Stimulated activated CD8-positive, alpha-beta memory T cell treated with anti-CD3 and anti-CD28 coated beads, Interleukin-7, amount 100 ng/mL, for 24 hours (primary cell): ENCODE measurements at places on chromosomes 2 and 18.
A peak's percentile ranks its signal among the peaks of the same experiment; 100 is the strongest.

- no peak for DNase-seq
Observed at GRCh38 chr18:23927821-23928746, 86.5 kb upstream of the TTC39C start.

DNA sequence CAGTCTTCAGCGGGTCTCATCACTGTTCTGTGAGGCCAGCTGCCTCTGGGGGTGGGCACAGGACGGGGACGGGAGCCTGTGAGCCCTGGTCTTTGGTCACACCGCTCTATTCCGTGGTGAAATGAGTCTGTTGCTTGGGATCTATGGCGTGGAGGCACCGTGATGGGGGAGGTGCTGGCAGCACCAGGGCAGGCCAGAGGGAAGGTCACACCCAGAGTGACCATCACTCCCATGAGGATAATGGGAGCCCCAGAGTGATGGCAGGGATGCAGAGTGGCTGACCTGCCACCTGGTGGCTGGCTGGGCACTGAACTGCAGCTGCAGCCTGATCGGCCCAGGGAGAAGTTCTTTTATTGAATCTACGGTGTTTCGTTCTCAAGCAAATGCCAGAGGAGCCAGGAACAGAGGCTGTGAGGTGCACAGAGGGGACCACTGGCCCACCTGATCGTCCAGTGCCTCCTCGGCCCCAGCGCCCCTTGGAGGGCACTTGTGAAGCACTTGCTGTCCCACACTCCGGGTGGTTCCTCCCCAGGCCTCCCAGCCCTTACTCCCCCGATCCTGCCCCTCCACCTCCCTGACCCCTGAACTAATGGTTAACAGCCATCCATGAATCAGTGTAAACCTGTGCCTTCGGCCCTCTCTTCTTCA lies 17.9 kb downstream of the KCNIP3 start:
- DNase-seq = no peak

GRCh38 chr2:132669908-132670495 lies at the start of gene LYPD1:
LYPD1 (minus strand) TSS chr2:132670205; CDS start chr2:132669932, 273 bp downstream.
- DNase-seq = no peak

GRCh38 chr2:156339110-156339847 lies 6.8 kb upstream of the NR4A2 start:
- no peak for DNase-seq

- DNase-seq = no peak
Observed at GRCh38 chr2:97963079-97963406, 32.7 kb downstream of the TMEM131 start.

DNA sequence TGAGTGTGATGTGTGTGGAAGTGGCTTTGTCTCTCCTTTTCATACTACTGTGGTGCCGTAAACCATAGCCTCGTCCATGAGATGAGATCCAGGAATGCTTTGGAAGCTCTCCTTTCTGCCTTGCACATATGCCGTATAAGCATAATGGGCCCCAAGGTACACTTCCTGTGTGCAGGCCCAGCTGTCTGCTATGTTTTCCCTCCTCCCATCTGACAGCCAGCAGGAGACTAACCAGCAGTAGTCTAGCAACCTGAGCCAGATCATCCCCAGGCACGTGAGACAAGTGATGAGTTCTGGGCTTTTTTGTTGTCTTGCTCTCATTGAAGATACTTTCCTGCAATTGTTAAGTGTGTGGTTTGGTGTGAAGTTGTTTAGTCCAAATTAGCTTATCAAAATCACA lies 555.5 kb upstream of the LRRTM4 start:
- DNase-seq = no peak

- DNase-seq = no peak
Observed at GRCh38 chr18:23971666-23972230, 42.8 kb upstream of the TTC39C start.

DNA sequence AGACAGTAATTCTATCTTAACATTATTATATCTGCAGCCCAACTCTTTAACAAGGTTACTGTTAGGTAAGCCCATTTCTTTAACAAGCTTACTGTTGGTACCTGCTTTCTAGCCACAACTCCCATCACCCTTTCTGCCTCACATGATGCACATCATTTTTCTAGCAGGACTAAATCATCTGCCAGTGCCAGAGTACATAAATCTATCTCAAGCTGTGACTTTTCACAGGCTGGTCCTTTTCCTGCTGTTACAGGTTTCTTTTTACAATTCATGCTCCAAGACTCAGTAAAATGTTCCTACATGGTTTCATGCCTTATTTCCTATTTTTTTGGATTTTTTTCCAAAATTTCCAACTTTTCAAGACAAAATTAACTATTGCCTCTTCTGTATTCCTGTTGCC lies 30.4 kb upstream of the ZC3H15 start:
- no peak for DNase-seq

- DNase-seq = no peak
Observed at GRCh38 chr2:118459426-118459825, 371.2 kb downstream of the INSIG2 start.

- no peak for DNase-seq
Observed at GRCh38 chr2:32993005-32993539, 46.3 kb downstream of the LTBP1 start.

DNA sequence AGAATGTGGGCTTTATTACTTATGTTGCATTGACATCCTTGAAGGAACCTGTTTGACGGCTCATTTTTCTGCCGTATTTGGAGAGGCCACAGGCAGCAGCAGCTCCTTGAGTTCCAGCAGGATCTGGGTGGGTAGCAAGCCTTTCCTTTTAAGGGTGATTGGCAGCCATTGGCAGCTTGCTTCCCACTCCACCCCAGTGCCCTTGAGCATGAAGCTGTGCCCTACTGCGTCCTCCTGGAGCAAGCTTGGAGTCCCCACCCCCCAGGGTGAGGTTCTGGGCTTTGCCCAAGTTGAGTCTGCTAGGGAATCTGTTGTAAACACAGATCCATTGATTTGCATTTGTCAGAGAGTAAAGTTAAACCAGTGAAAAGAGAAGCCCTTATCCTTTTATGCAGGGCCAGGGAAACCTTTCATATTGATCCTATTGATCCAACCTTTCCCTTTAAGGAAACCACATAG lies 9.2 kb downstream of the ONECUT2 start:
- no peak for DNase-seq

GRCh38 chr2:205936446-205936845 lies 149.5 kb downstream of the INO80D start:
- no peak for DNase-seq

GRCh38 chr18:36638224-36638623 lies 190.6 kb downstream of the TPGS2 start:
- no peak for DNase-seq

DNA sequence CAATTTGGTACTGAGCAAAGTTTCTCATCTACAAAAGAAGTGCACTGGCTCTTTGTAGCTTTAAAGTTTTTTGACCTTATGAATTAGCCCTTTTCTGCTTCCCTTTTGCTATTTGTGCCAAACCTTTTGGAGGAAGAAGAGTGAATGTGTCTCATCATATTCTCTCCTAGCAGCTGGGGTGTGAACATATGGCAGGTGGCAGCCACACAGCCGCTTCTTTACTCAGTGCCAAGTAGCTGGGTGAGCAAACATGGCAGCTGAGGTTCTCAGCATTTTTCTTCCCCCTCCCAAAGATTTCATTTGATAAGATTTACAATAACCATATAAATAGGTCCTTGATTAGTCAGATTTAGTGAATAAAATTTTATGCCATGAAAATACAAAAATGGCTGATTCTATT lies 46.7 kb upstream of the STK17B start:
- no peak for DNase-seq

GRCh38 chr2:28681606-28682005 lies 70.0 kb upstream of the PPP1CB start:
- DNase-seq = peak; percentile 9

DNA sequence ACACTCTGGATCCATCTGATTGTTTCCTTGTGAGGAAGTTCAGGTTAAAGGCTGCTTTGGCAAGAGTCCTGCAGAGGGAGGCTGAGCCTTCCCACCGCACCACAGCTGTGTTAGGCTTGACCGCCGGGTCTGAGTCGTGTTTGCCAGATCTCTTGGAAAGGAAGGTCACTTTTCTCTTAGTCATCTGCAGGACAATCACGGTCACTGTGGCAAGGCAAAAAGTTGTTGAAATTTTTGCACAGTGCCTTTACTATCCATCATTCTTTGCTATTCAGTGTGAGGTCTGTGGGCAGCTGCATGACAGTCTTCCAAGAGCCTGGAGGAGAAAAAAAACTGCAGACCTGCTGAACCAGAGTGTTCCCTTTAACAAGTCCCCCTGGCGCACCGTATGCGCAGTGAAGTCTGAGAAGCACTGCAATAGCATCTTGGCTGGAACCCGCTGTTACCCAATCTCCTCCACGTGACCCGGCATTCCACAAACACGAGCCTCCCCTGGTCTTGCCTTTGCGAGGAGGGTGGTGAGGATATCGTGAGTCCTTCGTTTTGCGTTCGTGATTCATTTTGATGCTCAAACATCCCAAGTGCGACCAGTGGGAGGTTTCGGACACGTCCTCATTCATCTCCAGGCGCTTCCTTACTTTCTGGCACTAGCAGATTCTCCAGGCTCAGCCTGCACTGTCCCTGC lies 23.0 kb downstream of the BIN1 start:
- no peak for DNase-seq

DNA sequence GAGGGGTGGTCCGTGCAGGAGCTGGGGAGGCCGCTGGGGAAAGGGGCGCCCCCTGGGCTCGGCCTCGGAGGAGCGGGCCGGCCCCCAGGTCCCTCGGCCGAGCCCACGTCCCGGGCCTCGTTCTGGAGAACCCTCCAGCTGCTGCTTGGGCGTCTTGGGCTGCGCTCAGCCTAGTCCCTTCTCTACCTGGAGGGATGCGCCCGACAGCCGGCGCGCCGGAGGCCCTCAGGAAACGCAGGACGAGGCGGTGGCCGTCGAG lies 293 bp upstream of the D2HGDH start:
- DNase-seq = no peak

GRCh38 chr18:13287372-13287771 lies 68.8 kb downstream of the LDLRAD4 start:
- no peak for DNase-seq

- no peak for DNase-seq
Observed at GRCh38 chr2:217370391-217370790, 510.5 kb upstream of the TNP1 start.

DNA sequence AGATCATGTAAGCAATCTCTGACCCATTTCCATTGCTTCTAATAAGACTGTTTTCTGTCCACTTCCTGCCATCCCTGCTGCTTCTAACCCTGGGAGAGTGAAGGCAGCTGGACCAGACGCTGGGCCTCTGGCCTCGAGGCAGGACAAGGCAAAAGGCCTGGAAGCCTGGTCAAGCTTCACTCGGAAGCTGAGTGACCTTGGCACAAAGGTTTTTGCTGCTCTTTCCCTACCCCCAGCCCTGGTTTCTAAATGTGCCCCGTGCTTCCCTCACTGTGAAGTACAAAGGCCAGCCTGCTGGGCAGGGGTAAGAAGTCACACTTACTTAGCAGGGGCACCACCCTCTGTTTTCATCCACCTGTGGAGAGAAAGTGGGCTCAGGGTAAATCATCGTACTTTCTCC lies 195.0 kb downstream of the TNS1 start:
- DNase-seq = no peak

DNA sequence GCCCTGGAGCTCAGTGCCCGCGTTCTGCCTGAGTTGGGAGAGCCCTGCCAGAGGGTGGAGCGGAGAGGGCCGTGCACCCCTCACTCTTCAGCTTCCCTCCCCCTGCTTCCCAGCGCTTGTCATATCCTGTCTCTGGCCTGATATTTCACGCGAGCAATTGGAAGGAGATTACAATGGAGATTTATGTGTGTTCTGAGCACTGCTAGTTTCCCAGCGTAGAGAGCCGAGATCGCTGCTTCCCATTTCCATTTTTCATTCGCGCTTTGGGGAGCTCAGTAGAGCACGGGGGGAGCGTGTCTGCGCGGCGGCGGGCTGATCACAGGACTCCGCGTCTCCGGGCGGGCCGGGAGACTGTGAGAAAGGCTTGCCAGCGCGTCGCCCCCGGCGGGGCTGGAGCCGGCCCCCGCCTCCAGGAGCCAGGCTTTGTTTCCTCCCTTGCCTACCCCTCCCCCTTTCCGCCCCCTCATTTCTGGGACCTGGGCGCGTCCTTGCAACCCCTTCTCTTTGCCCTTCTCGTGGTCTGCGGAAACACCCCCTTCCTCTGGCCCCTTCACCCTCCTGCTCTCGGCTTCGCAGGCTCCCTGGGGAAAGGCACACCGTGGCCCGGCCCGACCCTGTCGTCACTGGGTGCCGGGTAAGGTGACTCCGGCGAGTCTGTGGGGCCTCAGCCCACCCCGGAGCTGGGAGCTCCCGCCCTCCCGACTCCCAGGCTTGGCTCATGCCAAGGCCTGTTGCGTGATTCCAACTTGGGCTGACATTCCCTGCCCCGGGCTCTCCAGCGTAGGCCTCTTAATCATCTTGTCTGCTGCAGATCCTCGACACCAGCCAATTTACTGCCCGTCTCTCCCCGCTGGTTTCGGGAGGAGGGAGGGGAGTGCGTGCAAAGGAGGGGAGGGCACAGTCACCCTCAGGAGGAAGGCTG lies 5.8 kb downstream of the DLX2 start:
- no peak for DNase-seq

GRCh38 chr2:18950361-18950851 lies 361.0 kb upstream of the NT5C1B start:
- DNase-seq = no peak

DNA sequence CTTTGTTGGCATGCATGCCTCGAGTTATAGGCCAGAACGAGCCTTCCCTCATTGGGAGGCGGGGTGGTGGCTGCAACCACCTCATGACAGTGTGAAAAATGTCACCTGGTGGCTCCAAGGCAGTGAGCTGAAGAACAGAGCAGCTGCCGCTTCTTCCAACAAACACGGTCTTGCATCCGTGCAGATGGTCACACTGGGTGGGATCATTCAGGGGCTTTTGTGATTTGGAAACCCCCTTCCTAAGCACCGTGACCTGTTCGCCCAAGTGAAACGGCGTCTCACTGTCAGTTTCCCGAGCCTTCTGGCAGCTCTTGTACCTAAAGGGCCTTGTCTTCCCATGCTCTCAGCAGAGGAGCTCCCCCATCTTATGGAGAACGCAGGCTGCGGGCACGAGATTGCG lies 159.7 kb downstream of the NAPG start:
- no peak for DNase-seq

GRCh38 chr2:96136129-96136720 lies 2.1 kb downstream of the ASTL start:
- no peak for DNase-seq

- no peak for DNase-seq
Observed at GRCh38 chr2:235170536-235171521, 219.0 kb downstream of the SH3BP4 start.

DNA sequence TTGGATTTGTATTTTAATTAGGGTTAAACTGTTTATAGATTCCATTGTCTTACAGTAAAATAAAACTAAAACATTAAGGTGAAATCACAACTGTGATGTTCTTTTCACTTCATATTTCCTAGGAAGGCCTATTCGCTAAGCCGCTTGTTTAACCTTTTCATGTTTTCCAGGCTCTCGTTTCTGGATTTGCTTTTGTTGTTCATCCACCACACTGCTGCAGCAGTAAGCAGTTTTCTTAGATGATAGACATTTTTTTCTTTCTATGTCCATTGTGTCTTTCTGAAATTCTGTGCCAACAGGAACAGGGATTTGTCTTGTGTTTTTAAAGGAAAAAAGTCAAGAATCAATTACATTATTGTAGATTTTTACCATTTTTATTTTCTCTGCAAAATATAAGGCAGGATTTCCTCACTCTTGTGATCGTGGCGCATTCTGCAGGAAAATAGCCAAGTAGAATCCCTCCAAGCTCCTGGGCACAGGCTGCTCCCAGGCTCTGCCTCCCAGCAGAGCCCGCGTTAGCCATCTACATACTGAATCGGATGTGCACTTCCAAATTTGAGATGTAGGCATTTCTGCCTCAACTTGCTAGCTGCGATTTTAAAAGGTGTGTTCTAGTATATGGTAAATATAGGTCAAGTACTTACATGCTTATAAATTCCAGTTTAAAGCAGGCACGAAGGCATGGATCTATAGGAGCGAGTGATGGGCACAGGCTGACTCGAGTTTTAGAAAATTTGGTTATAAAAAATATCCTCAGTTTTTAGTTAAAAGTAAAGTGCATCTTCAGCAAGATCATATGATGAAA lies 10.2 kb downstream of the TSHZ1 start:
- DNase-seq = no peak
